Fibroblast of skin of right quadriceps (primary cell): ENCODE measurements at places on chromosomes 6 and 20.

- no peak for DNase-seq
Observed at GRCh38 chr6:162674452-162674851, 53.1 kb downstream of the PRKN start.

DNA sequence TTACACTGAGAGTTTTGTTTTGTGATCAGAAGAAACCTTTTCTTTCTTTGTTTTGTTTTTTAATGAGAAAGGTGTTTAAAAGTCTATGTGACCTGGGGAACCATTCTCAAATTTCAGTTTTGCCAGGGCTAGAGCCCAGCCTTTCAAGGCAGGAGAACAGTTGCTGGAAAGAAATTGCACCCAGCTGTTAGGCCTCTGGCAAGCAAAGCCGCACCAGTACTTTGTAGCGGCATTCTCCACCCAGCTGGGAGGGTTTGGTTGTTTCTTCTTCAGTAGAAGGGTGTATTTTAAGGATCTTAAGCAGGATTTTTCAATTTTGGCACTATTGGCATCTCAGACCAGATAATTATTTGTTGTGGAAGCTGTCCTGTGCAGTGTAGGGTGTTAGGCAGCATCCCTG lies 16.6 kb upstream of the MAPK13 start:
- DNase-seq = no peak

- DNase-seq = no peak
Observed at GRCh38 chr6:36510365-36510764, 36.9 kb downstream of the STK38 start.

DNA sequence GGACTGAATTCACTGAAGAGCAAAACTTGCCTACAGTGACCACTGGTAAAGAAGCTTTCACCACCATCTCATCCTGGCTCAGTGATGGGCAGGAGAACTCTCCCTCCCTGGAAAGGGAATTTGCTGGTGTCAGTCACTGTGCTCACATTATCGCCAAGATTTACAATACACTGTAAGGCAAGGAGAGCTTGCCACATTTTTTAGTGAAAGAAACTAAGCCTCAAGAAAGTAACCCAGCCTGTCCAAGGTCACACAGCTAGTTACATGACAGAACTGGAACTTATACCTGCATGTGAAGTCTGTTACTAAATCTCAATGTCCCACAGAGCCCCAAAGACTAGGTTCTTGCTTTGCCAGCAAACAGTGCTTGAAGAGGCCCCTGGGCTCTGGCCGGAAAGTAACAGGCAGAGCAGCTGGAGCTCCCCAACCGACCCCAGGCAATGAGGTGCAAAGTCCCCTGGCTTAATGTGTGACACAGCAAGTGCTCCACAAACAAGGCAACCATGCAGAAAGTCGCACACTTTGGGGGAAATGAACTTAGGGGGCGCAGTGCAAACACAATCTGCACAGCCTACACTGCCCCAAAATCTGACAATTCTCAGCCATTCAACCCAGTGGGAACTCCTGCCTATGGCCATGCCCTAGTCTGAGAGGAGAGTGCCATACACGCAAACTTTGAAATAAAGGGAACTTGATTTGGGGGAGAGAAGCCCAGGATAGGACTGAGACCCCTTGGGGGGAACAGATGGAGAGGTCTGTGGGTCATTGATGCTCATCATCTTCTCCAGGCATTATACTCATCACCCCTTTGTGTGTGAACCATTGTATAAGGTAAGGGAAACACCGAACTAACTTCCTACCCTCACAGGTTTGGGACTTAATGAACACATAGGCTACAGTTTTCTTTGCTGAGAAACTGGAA lies 1.9 kb downstream of the BCL2L1 start:
- DNase-seq = no peak
